ENCODE measurements at places on chromosomes 5 and 9. TPM values are rescaled to one million over a fixed set of nuclear protein-coding genes. Genes with fewer than 3 reads are reported as not detected.

HOMER1 gene
- total RNA-seq, result 34.6 TPM

DNA sequence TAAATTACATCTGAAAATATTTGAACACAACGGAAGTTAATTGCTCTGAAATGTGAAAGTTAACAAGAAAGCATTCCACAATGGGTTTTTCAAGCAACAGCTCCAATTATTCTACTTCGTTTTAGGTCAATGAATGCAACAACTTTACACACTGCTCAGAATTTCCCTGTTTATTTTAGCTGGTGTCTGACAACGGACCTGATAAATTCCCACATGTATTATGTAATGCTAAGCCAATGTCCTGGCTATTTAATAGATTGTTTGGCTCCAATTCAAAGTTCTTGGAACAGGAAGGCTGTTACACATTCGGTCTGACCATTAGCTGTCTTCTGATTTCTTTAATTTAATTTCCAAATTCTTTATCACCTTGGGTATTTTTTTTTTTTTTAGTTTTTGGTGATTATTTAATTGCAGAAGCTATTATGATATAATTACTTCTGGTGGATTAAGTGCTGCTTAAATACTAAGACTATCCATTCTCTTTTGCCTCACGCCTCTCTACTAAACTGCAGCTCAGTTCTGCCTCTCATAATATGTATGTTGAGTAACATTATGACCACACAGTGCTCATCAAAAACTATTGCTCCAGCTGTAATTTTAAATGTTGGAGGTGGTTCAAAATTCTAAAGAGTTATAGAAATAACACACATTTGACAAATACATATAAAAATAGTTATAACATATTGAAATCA lies 57.9 kb downstream of the MEF2C start:
- H3K27ac ChIP-seq, result peak overlapping the region; percentile 87
- no peaks in the 10 kb centered on the region for H3K27me3 ChIP-seq
- peaks cover 7% of the 10 kb centered on the region for H3K36me3 ChIP-seq
- peak; percentile 89 for DNase-seq

- DNase-seq, result no peak
- H3K27me3 ChIP-seq, result peaks cover 7% of the 10 kb centered on the region
- no peak overlapping the region for H3K4me3 ChIP-seq
- H3K36me3 ChIP-seq, result no peaks in the 10 kb centered on the region
- H3K4me1 ChIP-seq, result no peaks in the 10 kb centered on the region
Measured at GRCh38 chr5:135842737-135843136, 8.3 kb downstream of the SLC25A48 start.

- no peak overlapping the region for H3K4me3 ChIP-seq
- H3K36me3 ChIP-seq, result no peaks in the 10 kb centered on the region
- no peaks in the 10 kb centered on the region for H3K27me3 ChIP-seq
- H3K27ac ChIP-seq, result no peak overlapping the region
- no peaks in the 10 kb centered on the region for H3K4me1 ChIP-seq
Measured at GRCh38 chr5:19927919-19928318, 60.1 kb downstream of the CDH18 start.

- H3K4me3 ChIP-seq, result no peak overlapping the region
- peaks cover 28% of the 10 kb centered on the region for H3K4me1 ChIP-seq
- H3K27me3 ChIP-seq, result peaks cover 14% of the 10 kb centered on the region
- H3K36me3 ChIP-seq, result no peaks in the 10 kb centered on the region
- no peak overlapping the region for H3K27ac ChIP-seq
- DNase-seq, result peak; percentile 3
Measured at GRCh38 chr5:132230871-132231270, 3.2 kb upstream of the P4HA2 start.

PALM2AKAP2 gene
- 25.9 TPM for total RNA-seq

GRCh38 chr5:84059672-84060071 lies 325.0 kb downstream of the EDIL3 start:
- no peak overlapping the region for H3K4me3 ChIP-seq
- no peak for DNase-seq
- H3K27ac ChIP-seq, result no peak overlapping the region
- H3K4me1 ChIP-seq, result no peaks in the 10 kb centered on the region
- H3K27me3 ChIP-seq, result no peaks in the 10 kb centered on the region
- no peaks in the 10 kb centered on the region for H3K36me3 ChIP-seq

GLDC gene
- total RNA-seq, result 0.27 TPM

- DNase-seq, result no peak
- no peak overlapping the region for H3K4me3 ChIP-seq
- no peak overlapping the region for H3K27ac ChIP-seq
- no peaks in the 10 kb centered on the region for H3K27me3 ChIP-seq
Measured at GRCh38 chr5:1490376-1490775, 33.4 kb downstream of the LPCAT1 start.

DNA sequence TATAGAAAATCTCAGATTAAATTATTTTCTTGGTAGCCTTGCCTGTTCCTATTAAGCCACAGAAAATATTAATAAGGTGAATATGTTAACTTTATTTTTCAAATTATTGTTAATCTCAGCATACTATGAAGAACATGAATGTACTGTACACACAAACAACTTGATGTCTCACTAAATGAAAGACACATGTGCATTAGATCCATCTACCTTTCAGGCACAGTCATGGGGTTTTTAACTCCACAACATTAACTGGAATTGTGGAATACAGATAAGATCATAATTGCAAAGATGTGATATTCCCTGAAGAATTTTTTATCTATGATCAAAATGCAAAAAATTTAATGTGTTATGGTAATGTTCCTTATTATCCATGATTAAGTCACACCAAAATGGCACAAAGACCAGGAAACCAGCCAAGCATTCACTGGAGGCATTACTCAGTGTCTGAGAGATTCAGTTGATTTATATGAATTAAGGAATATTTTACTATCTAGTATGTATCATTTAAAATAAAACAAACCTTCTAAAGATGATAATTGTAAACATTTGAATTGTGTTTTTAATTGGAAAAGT lies 150.0 kb upstream of the VCAN start:
- no peak overlapping the region for H3K4me3 ChIP-seq
- no peaks in the 10 kb centered on the region for H3K27me3 ChIP-seq
- no peaks in the 10 kb centered on the region for H3K36me3 ChIP-seq
- no peak overlapping the region for H3K27ac ChIP-seq

DNA sequence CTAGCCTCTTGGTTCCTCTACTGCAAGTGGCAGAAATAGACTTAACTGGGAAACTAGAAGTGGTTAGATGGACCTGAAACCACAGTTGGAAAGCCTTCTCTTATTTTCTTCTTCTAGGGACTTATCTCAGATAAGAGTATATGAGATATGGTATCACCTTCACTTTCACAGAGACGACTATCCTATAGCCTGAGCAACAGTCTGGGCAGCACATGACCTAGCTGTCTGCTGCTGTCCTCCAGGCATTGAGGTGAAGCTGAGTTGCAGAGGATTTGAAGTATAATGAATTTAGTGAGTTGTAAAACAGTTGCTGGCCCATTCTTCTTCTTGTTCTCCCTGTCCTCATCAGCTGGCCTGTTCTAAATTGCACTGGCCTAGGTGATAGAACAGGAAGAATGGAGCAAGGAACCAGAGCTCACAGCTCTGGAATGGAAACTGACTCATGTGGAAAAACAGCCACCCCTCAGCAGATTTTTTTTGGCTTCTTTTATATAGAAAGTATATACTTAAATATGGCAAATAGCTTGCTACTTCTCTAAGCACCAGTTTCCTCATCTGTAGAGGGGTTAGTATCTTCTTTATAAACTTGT lies 27.8 kb downstream of the RECK start:
- no peaks in the 10 kb centered on the region for H3K27me3 ChIP-seq
- peaks cover 11% of the 10 kb centered on the region for H3K36me3 ChIP-seq
- no peak for DNase-seq
- H3K27ac ChIP-seq, result no peak overlapping the region

GRCh38 chr5:172123269-172123692 lies 64.7 kb downstream of the STK10 start:
- DNase-seq, result peak; percentile 89
- H3K27me3 ChIP-seq, result no peaks in the 10 kb centered on the region
- peaks cover 10% of the 10 kb centered on the region for H3K4me1 ChIP-seq
- peaks cover 12% of the 10 kb centered on the region for H3K36me3 ChIP-seq
- H3K4me3 ChIP-seq, result no peak overlapping the region
- no peak overlapping the region for H3K27ac ChIP-seq

SPINK13 gene
- not detected for total RNA-seq

- H3K27ac ChIP-seq, result peak overlapping the region; percentile 77
- peaks cover 42% of the 10 kb centered on the region for H3K4me1 ChIP-seq
- DNase-seq, result no peak
- H3K36me3 ChIP-seq, result peaks cover 53% of the 10 kb centered on the region
- no peak overlapping the region for H3K4me3 ChIP-seq
Measured at GRCh38 chr9:130861372-130862180, 26.5 kb downstream of the ABL1 start.

TMEM215 gene
- 0.66 TPM for total RNA-seq

GRCh38 chr9:91908746-91909145 lies 41.3 kb downstream of the ROR2 start:
- no peak overlapping the region for H3K27ac ChIP-seq
- no peaks in the 10 kb centered on the region for H3K36me3 ChIP-seq
- H3K4me3 ChIP-seq, result no peak overlapping the region
- H3K4me1 ChIP-seq, result peaks cover 16% of the 10 kb centered on the region
- DNase-seq, result peak; percentile 65

DNA sequence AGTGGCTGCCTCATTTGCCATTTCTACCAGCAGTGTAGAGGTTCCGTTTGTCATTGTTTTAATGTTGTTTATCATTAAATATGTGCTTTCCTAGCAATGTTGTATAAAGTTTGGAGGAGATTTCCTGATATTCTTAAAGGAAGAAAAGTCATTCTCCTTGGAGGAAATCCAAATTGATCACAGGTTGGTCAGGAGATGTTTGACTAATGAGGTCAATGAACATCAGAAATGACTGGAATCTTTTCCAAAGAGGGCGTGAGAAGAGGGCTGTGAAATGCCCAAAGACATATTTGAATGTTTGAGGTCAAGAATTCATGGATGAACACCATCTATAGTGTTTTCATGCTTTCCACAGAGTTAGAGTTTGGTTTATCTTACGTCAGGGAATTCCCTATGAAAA lies 471.3 kb downstream of the MAT2B start:
- no peaks in the 10 kb centered on the region for H3K27me3 ChIP-seq
- H3K4me3 ChIP-seq, result no peak overlapping the region
- H3K4me1 ChIP-seq, result no peaks in the 10 kb centered on the region
- H3K27ac ChIP-seq, result no peak overlapping the region

DNA sequence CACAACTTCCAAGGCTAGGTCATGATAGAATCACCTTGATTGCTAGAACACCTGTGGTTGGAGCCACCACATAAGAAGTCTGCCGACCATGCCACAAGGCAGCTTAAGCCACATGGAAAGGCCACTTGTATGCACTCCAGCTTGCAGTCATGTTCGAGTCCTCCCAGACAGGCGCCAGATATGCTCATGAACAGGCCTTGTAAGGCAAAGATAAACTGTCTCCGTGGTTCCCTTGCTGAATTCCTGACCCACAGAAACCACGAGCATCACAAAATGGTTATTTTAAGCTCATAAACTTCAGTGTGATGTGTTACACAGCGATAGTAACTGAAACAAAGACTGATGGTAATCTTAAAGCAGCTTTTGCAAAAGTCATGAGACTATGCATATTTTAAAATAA lies 188.4 kb upstream of the DAPK1 start:
- peaks cover 11% of the 10 kb centered on the region for H3K4me1 ChIP-seq
- no peaks in the 10 kb centered on the region for H3K27me3 ChIP-seq
- H3K4me3 ChIP-seq, result no peak overlapping the region
- no peaks in the 10 kb centered on the region for H3K36me3 ChIP-seq
- no peak overlapping the region for H3K27ac ChIP-seq

SHOC1 gene
- total RNA-seq, result not detected

- H3K4me3 ChIP-seq, result no peak overlapping the region
- H3K36me3 ChIP-seq, result no peaks in the 10 kb centered on the region
- DNase-seq, result no peak
- H3K27ac ChIP-seq, result no peak overlapping the region
Measured at GRCh38 chr9:17611917-17612316, 33.1 kb downstream of the SH3GL2 start.

- H3K27me3 ChIP-seq, result no peaks in the 10 kb centered on the region
- H3K4me1 ChIP-seq, result no peaks in the 10 kb centered on the region
- DNase-seq, result no peak
- H3K4me3 ChIP-seq, result no peak overlapping the region
Measured at GRCh38 chr9:126317513-126317912, 9.1 kb upstream of the MVB12B start.

All from muscle of leg (tissue), 16 donors.